ENCODE measurements at places on chromosomes 13 and 19. TPM values are rescaled to one million over a fixed set of nuclear protein-coding genes. Genes with fewer than 3 reads are reported as not detected.

DNA sequence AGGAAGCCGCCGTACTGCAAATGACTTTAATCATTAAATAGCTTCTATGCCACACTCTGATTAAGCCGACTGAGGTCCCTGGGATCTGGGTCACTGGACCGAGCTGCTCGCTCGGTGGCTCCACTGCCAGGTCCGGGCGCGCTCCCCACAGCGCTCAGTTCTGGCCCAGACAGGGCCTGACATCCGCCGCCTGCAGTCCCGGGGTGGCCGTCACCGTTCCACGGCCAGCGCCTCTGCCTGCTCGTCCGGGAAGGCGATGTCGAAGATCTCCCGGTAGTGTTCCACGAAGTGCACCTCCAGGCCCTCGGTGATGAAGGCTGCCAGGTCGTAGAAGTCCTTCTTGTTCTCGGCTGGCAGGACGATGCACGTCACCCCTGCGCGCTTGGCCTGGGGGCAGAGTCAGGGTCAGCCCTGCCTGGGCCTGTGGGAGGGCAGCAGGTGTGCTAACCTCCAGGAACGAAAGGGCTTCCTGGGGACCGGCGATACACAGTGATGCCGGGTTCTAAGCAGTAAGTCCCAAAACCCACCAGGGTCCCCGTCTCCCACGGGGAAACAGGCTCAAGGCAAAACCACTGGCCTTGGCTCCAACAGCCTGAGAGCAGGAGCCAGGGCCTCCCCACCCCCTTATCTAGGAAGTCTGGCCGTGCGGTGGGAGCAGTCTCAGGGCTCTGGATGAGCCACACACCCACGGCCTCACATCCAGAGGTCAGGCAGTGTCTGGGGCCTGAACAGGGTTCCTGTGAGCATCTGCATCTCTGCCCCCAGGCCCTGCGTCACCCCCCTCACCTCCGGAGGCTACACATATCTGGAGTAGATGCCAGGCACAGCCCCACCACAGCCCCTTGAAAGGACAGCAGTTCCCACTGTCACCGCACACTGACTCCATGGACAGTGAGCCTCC is 2.0 kb downstream of the RPL36 start:
- DNase-seq, result no peak

DNA sequence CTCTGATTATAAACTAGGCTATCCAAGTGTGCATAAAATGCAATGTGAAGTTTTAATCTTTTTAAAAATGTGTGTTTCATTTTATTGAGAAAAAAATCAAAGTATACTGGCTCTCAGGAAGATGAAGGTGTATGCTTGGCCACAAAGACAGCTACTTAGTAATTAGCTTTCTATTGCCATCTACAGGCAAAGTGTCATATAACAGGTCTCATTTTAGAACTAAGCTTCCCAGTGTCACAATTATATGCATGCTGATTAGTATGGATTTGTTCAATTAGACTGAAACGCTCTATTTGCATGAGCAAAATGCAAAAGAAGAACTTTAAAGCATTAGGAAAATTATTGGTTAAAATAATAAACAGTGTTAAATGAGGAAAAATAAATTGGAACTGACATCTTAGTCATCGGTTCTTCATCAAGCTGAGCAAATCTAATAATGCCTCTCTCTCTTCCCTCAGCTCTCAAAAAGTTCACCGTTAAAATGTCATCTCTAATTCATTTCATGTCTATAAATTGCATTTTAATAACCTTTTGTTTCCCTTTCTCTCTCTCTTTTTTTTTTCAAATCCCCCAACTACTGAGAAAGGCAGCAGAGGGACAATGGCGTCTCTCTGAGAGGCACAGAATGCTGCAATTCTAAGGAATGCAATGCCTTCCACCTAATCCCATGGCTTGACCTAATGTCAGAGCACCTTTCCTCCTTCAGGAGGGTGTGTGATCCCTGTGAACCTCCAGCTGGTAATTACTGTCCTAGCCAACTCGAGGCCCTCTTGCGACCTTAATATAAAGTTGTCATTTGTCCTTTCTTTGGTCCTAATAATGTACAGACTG is 313.1 kb upstream of the MAB21L1 start:
- no peak for DNase-seq

- DNase-seq, result peak; percentile 29
Measured at GRCh38 chr13:22086597-22087330, 415.9 kb downstream of the FGF9 start.

DNA sequence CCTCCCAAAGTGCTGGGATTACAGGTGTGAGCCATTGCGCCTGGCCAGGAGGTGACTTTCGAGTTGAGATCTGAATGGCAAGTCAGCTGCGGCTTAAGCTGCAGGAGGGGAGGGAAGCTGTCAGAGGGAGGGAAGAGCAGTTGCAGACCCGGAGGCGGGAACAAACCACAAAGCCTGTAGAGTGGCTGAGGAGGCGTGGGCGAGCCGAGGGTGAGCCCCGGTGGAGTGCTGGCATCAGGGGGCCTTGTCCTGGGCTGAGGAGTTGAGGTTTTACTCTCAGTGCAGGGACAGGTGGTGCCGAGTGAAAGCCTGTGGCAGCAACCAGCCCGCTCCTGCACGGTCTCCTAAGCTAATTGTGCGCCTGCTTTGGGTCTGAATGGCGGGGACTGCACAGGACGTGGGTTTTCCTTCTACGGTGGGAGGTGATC is 24.2 kb downstream of the PPP1R37 start:
- no peak for DNase-seq

DNA sequence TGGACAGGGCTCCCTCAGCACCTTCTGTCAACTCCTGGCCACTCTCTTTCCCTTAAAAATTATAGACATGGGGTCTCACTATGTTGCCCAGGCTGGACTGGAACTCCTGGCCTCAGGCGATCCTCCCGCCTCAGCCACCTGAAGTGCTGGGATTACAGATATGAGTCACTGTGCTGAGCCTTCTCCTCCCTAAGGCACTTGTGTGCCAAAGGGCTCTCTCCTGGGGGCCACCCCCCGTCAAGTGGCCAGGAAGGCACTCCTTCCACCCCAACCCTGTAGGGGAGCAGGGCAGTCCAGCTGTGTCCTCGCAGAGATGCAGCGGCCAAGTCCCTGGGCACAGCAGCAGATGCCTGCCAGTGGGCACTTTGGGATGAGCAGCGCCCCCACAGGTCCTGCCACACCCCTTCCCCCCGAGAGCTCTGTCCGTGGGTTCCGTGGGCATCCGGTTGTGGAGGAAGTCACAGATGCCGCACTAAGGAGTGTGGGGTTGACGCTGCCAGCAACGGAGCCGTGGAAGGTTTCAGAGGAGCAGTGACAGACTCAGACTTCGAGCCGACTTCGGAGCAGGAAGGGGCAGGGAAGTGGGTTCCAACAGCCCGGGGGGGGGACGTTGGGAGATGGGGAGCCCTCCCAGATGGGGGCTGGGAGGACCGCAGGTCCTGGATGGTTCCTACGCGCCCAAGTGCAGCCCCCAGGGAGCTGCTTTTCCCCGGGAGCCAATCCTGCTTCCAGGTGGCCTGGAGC is 3.3 kb upstream of the UQCR11 start:
- DNase-seq, result no peak

GRCh38 chr13:48567515-48568369 is 34.9 kb upstream of the RCBTB2 start:
- peak; percentile 77 for DNase-seq

DNA sequence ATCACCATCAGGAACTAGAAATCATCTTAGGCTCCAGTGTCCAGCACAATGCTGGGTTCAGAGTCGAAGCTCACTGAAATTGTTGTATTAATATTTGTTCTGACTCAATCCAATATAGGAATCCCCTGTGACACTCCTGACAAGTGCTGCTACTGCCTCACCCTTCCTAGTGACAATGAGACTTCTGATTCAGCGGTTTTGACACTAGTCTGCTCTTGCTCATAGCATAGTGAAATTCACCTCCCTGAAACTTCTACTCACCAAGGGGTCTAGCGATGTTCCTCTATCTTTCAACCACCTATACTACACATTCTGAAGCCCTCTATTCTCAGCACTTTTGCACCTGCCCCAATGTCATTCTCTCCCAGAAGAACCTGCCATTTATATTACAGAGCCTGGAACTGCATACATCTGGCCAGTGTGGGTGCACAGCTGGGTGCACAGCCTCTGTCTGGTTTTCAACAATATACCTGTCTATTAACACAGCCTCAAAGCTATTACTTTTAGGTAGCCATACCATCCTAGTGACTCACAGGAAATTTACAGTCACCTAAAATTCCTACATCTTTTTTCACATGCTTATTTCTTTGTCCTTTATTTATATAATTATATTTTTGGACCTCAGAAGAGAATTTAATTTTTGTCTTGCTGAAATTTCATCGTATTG is 88.3 kb downstream of the DOCK9 start:
- DNase-seq, result no peak

GRCh38 chr13:31172001-31172400 is 10.3 kb upstream of the HSPH1 start:
- no peak for DNase-seq

DNA sequence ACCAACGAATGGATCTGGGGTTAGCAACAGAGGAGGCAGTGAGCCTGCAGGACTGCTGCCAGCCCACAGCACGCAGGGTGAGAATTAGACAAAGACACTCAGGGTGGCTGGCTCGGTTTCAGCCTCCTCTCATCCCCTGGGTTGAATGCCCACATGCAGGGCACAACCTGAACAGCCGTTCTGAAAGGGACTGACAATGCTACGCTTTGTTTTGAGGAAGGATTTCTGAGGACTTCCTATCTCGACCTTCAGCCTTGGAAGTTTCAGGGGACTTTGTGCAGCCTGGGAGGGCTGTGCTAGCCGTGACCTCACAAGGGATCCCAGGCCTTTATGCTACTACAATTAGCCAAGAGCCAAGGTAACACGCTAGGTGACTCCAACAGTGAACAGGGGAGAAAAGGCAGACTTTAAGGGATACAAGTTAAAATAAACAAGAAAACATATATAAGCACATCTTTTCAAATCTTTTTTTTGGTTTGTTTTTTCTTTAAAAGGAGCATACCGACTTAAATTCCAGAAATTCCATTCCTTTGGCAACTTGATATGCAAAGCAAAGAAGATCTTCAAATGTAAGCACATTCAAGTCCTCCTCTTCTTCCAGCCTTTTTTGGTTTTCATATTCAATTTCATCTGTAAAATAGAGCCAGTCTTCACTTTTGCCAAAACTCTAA is 34.5 kb upstream of the URAD start:
- no peak for DNase-seq

DNA sequence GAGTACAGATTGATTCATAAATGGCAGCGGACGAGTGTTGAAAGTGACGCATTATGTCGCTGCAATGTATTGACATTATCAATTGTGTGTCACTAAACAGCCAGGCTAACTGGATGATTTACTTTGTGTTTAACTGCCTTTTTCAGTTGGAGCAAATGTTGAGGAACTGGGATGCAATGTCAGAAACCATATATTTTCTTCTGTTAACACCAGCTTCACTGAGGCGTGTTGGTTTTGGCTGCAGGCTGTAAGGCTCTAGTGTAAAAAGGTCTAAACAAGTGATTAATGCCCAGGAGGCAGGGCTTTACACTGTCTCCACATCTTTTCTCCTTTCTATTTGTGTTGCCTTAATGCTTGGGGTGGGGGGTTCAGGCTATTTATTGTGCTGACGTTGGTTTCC is 80.1 kb downstream of the GGACT start:
- DNase-seq, result no peak

DNA sequence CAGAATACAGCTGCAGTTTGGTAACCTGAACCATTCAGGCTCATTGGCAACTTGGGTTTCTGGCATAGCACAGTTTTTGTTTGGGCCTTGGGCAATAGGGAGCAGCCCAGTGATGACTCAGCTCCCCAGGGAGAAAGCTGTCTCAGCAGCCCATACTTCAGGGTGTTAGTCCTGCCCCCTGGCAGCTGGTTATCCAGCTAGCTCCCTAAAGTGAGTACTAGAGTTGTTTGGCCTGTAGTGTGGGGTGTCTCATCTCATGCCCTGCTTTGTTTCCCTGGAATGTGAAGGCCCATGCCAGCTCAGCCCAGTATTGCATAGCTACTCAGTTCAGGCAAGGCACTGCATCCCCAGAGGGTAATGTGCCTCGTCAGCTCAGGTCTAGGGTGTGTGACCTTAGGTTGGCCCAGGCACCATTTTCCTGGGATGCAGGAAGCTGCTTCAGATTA is 18.2 kb upstream of the ZNF543 start:
- no peak for DNase-seq

- DNase-seq, result no peak
Measured at GRCh38 chr19:54790711-54791110, 12.7 kb upstream of the KIR2DL4 start.

GRCh38 chr13:59750860-59751259 is 412.9 kb downstream of the DIAPH3 start:
- DNase-seq, result peak; percentile 39

GRCh38 chr19:17646441-17646840 is 41.7 kb downstream of the UNC13A start:
- no peak for DNase-seq

EGLN2 gene
- total RNA-seq, result 27.4 TPM

PRRG2 gene
- 2.8 TPM for total RNA-seq

HCN2 gene
- total RNA-seq, result 0.59 TPM

ZNF66 gene
- 7.4 TPM for total RNA-seq

KANK3 gene
- total RNA-seq, result 4.8 TPM

ZNF223 gene
- 7.1 TPM for total RNA-seq

SWSAP1 gene
- total RNA-seq, result 0.30 TPM

ZNF17 gene
- 14.7 TPM for total RNA-seq
